ENCODE measurements at places on chromosomes 12 and 14. TPM values are rescaled to one million over a fixed set of nuclear protein-coding genes. Genes with fewer than 3 reads are reported as not detected.

The RAB15 gene
- polyA plus RNA-seq: 29.5 TPM

DNA sequence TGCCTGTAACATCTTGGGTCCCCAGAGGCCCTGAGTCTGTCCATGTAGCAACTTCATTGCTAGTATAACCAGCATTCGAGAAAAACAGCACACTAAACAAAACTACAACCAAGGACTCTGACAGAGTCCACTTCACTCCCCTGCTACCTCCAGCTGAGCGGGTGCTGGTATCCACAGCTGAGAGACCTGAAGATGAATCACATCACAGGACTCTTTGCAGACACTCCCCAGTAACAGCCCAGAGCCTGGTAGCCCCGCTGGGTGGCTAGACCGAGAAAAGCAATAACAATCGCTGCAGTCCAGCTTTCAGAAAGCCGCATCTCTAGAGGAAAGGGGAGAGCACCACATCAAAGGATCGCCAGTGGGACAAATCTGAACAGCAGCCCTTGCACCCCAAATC, 9.0 kb upstream of the IQSEC3 start:
- DNase-seq: no peak

GRCh38 chr12:26152507-26153102, 27.8 kb upstream of the BHLHE41 start:
- DNase-seq: no peak

GRCh38 chr14:41498959-41499358, 107.7 kb upstream of the LRFN5 start:
- DNase-seq: no peak
